ENCODE measurements at places on chromosomes 2 and 18. TPM values are rescaled to one million over a fixed set of nuclear protein-coding genes. Genes with fewer than 3 reads are reported as not detected.

HRH4 gene
- total RNA-seq, result 0.07 TPM

RAPGEF4 gene
- not detected for total RNA-seq

OTOS gene
- not detected for total RNA-seq

CSRNP3 gene
- total RNA-seq, result not detected

SERPINB3 gene
- total RNA-seq, result not detected

MYO3B gene
- not detected for total RNA-seq

KLHL14 gene
- 42.5 TPM for total RNA-seq

ACMSD gene
- total RNA-seq, result not detected

GRCh38 chr2:110852051-110852450 lies 119.7 kb downstream of the ACOXL start:
- DNase-seq, result no peak

DNA sequence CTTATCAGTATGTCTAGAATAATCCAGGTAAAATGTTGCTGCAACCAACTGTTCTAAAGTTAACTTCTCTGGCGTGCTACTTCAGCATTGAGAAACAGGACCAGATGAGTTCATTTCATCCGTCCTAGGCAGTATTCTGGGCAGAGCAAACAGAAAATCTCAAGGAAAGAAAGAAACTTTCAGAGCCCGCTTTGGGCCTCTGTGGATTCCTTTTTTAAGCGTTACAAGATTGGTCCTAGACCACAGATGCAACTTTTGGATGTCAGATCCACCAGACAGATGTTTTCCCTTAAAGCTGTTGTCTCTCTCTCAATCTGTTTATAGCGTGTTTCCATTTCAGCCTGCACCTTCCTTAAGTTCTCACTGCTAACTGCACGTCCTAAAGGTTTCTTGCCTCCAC lies 75.0 kb downstream of the BCL2 start:
- no peak for DNase-seq

DNA sequence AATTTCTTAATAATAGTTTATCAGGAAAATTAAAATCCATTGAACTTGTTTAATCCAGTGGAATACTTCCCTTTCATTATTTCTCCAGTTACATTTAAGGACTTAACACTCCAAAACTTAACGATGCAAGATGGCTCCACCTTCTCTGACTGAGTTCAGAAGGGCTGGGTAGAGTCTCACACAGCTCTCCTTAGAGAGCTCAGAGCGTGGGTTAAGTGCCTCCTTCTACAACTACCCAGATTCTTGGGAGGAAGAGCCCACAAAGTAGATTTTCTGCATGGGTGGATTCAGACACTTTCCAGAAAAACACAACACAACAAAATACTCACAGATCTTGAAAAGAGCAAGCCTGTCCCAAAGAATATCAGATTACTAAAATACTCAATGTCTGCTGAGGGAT lies 130.6 kb downstream of the THADA start:
- no peak for DNase-seq

GRCh38 chr18:80167331-80167730 lies 58.3 kb downstream of the ADNP2 start:
- no peak for DNase-seq

GRCh38 chr2:222241128-222241870 lies 57.5 kb downstream of the PAX3 start:
- DNase-seq, result no peak

DNA sequence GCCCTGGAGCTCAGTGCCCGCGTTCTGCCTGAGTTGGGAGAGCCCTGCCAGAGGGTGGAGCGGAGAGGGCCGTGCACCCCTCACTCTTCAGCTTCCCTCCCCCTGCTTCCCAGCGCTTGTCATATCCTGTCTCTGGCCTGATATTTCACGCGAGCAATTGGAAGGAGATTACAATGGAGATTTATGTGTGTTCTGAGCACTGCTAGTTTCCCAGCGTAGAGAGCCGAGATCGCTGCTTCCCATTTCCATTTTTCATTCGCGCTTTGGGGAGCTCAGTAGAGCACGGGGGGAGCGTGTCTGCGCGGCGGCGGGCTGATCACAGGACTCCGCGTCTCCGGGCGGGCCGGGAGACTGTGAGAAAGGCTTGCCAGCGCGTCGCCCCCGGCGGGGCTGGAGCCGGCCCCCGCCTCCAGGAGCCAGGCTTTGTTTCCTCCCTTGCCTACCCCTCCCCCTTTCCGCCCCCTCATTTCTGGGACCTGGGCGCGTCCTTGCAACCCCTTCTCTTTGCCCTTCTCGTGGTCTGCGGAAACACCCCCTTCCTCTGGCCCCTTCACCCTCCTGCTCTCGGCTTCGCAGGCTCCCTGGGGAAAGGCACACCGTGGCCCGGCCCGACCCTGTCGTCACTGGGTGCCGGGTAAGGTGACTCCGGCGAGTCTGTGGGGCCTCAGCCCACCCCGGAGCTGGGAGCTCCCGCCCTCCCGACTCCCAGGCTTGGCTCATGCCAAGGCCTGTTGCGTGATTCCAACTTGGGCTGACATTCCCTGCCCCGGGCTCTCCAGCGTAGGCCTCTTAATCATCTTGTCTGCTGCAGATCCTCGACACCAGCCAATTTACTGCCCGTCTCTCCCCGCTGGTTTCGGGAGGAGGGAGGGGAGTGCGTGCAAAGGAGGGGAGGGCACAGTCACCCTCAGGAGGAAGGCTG lies 5.8 kb downstream of the DLX2 start:
- DNase-seq, result peak; percentile 54

GRCh38 chr2:79638954-79639353 lies 126.1 kb downstream of the CTNNA2 start:
- no peak for DNase-seq

DNA sequence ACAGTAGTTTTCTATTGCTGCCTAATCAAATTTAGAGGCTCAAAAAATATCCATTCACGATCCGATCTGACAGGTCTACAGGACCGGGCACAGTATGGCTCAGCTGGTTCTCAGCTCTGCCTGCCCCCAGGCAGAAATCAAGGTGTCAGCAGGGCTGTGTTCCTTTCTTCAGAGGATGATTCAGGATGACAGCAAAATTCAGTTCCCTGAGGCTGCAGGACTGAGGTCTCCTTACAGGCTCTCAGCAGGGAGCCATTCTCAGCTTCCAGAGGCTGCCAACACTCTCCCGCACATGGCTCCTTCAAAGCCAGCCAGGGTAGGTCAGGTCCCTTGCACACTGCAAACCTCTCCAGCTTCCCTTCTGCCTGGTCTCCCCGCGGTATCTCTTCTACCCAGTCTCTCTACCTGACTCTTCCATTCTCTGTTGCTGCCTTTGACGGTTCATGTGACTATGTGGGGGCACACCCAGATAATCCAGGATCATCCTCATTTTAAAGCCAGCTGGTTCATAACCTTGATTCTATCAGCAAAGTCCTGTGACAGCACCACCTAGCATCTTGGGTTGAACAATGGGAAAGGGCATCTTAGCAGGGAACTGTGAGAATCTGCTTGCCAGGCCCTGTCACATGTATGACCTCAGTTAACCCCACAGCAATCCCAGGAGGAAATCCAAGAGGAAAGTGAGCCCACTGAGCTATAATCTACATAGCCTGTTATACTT lies 50.4 kb downstream of the UXS1 start:
- DNase-seq, result no peak

DNA sequence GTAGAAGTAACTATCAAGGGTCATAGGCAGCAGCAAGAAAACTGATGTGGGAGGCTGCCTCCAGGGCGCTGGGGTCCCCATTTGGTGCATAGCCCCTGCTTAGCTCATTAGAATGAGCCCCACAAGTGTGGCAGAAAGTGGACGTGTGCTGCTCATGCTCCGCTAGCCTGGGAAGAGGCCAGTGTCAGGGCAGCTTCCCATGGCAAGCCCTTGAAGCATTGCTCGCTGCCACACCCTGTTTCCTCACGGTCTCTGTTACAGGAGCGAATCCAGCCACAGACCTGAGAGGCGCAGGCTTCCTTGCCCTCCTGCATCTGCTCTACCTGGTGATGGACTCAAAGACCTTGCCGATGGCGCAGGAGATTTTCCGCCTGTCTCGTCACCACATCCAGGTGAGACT lies 22.5 kb downstream of the ELMOD3 start:
- DNase-seq, result no peak

GRCh38 chr2:241672243-241673188 lies 14.1 kb downstream of the DTYMK start:
- no peak for DNase-seq

- DNase-seq, result no peak
Observed at GRCh38 chr2:144936442-144936841, 416.5 kb upstream of the ZEB2 start.

DNA sequence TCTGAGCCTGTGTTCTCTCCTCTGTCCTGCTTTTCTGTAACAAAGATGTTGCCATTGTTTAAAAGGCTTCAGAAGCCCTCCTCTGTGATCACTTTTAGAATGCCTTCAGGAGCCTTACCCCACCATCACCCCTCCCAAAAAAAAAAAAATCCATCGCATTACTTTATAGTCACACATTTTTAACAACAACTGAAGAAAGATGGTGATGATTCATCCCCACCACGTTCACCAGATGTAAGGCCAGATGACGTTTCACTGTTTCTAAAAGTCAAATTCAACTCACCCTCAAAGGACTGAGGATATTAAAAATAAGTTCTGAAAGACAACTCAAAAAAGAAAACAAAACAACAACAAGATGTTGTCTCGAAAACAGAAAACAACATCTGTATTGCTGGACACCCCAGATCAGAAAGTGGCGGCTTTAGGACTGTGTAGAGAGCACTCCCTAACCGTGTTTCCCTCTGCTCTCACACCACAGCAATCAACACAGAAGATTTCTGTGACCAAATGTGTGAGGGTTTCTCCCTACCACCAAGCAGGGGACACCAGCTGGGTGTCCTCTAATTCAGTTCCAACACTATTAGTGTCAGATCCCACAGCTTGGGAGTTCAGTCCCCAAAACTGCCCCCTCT lies 61.9 kb upstream of the CREB1 start:
- no peak for DNase-seq

DNA sequence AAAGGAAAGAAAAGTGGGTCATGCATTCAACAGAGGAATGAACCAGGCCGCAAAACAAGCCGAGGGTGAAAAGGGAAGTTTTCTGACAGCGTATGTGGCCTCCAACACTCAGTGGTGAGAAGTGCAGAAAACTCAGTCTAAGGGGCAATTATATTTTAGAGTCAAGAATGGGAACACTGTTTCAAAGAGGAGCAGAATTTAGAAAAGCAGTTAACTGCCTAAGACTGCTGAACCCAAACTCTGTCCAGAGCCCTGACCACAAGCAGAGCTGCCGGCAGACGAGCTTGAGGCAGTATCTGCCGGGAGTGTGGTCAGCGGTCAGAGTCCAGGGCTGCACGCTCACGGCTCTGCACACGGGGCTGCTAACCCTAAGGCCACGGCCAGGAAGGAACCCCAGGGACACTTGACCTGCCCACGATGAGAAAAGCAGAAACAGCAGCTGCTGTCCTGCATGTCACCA lies 347.0 kb upstream of the ID2 start:
- DNase-seq, result no peak
